CD8-positive, alpha-beta memory T cell (primary cell): ENCODE measurements at places on chromosomes 3 and 15. TPM values are rescaled to one million over a fixed set of nuclear protein-coding genes. Genes with fewer than 3 reads are reported as not detected.

DNA sequence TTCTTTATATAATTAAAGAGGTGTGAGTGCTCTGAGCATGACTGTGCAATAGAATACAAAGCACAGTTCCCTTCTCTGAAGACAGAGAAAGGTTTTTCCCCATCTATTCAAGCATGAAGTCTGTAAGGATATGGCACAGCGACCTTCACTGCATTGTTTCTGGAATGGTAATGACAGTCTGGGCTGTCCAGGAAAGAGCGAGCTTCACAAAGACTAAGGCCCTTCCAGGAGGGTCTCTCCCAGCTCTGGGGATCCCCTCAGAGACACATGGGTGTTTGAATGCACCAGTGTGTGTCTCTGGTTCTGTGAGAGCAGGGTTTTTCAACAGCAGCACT is 179.9 kb upstream of the NR2E3 start:
- H3K27ac ChIP-seq, result no peak overlapping the region
- no peaks in the 10 kb centered on the region for H3K36me3 ChIP-seq
- no peak for DNase-seq
- no peaks in the 10 kb centered on the region for H3K27me3 ChIP-seq
- H3K4me1 ChIP-seq, result no peaks in the 10 kb centered on the region
- H3K4me3 ChIP-seq, result no peak overlapping the region

GRCh38 chr3:141335531-141336061 is 32.7 kb upstream of the ZBTB38 start:
- H3K36me3 ChIP-seq, result no peaks in the 10 kb centered on the region
- no peaks in the 10 kb centered on the region for H3K27me3 ChIP-seq
- no peaks in the 10 kb centered on the region for H3K4me1 ChIP-seq
- H3K4me3 ChIP-seq, result no peak overlapping the region
- DNase-seq, result no peak

CHRNB4 gene
- total RNA-seq, result not detected

- H3K27ac ChIP-seq, result no peak overlapping the region
- no peak for DNase-seq
- peaks cover 18% of the 10 kb centered on the region for H3K4me1 ChIP-seq
- no peaks in the 10 kb centered on the region for H3K36me3 ChIP-seq
Observed at GRCh38 chr3:11580645-11581044, 63.1 kb downstream of the VGLL4 start.

- no peaks in the 10 kb centered on the region for H3K36me3 ChIP-seq
- H3K4me1 ChIP-seq, result no peaks in the 10 kb centered on the region
- no peak overlapping the region for H3K27ac ChIP-seq
Observed at GRCh38 chr3:12312010-12312409, 23.1 kb downstream of the PPARG start.

- no peak overlapping the region for H3K27ac ChIP-seq
- H3K4me1 ChIP-seq, result no peaks in the 10 kb centered on the region
- H3K4me3 ChIP-seq, result no peak overlapping the region
- H3K36me3 ChIP-seq, result no peaks in the 10 kb centered on the region
Observed at GRCh38 chr3:63689285-63689684, 36.8 kb downstream of the SNTN start.

TMC3 gene
- not detected for total RNA-seq

FETUB gene
- not detected for total RNA-seq

DNA sequence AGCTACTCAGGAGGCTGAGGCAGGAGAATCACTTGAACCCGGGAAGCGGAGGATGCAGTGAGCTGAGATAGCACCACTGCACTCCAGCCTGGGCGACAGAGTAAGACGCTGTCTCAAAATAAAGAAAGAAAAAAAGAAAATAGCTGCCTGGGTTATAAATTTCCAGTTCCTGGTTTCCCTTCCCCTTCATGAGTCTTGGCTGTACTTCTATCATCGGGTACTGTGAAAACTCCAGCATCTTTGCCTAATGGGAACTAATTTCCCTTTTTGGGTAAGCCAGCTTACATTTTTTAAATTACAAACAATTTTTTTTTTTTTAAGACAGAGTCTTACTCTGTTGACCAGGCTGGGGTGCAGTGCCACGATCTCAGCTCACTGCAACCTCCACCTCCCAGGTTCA is 15.0 kb downstream of the DENND4A start:
- no peak for DNase-seq
- H3K4me1 ChIP-seq, result peaks cover 38% of the 10 kb centered on the region
- H3K27ac ChIP-seq, result no peak overlapping the region

DNA sequence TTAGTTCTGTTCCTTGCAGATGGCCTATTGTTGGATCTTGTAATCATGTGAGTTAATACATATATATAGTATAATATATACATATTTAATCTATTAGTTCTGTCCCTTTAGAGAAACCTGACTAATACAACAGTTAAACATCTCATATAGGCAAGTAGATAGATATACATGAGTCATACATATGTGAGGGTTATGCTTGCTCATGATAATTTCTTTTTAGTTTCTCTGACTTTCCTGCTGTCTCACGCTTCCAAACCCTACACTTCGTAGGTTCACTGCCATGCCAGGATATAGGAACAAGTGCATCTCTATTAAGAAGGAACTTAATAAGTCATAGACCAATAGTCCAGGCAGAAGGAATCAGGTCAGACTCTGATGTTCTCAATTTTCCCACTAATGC is 16.8 kb upstream of the CLDN16 start:
- no peaks in the 10 kb centered on the region for H3K27me3 ChIP-seq

ZNF385D gene
- total RNA-seq, result not detected

GRCh38 chr3:40337136-40338108 is 27.9 kb downstream of the EIF1B start:
- no peak overlapping the region for H3K4me3 ChIP-seq
- no peaks in the 10 kb centered on the region for H3K36me3 ChIP-seq
- H3K4me1 ChIP-seq, result no peaks in the 10 kb centered on the region
- H3K27ac ChIP-seq, result no peak overlapping the region
- no peak for DNase-seq

DNA sequence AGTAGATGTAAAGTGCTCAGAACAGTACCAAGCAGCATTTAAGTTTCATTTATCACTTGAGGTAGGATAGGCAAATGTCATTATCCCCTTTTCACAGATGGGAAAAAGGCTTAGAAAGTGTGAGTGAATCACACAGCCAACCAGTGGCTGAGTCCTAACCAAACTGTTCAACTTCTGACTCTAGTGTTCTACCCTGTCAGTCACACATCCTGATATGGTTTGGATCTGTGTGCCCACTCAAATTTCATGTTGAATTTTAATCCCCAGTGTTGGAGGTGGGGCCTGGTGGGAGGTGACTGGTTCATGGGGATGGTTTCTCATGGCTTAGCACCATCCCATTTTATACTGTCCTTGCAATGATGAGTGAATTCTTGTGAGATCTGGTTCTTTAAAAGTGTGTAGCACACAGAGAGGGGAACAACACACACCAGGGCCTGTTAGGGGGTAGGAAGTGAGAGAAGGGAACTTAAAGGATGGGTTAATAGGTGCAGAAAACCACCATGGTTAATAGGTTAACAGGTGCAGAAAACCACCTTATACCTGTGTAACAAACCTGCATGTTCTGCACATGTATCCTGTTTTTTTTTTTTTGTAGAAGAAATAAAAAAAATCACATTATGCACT is 304.7 kb downstream of the SUCLG2 start:
- no peak for DNase-seq
- no peaks in the 10 kb centered on the region for H3K36me3 ChIP-seq
- H3K4me3 ChIP-seq, result no peak overlapping the region
- H3K27ac ChIP-seq, result no peak overlapping the region

- no peak overlapping the region for H3K27ac ChIP-seq
- no peak for DNase-seq
- no peaks in the 10 kb centered on the region for H3K27me3 ChIP-seq
- peaks cover 23% of the 10 kb centered on the region for H3K36me3 ChIP-seq
Observed at GRCh38 chr3:158804441-158804840, 2.6 kb downstream of the MFSD1 start.

KLHL6 gene
- 31.3 TPM for total RNA-seq
